CD4-positive, alpha-beta T cell treated with Interleukin-10 for 1 hour (primary cell): ENCODE measurements at places on chromosomes 5 and 9.

DNA sequence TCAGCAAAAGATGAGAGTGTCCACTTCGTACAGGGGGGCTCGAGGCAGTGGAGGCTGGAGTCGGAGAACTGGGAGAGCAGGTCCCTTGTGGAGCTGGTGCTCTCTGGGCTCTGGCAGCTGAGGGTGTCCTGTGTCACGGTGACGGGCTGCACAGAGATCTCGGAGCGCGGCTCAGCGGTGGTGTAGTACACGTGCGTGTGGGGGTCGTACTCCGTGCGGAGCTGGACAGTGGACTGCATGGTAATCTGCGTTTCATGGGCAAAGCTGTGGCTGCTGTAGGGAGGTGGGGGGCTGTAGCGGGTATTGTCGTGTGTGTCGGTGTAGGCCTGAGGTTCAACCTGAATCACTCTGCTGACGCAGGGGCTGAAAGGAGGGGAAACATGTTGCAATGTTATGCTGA lies 48.0 kb downstream of the PTCH1 start:
- no peak for DNase-seq

GRCh38 chr5:176737746-176738636 lies 72.4 kb upstream of the UNC5A start:
- DNase-seq = no peak

DNA sequence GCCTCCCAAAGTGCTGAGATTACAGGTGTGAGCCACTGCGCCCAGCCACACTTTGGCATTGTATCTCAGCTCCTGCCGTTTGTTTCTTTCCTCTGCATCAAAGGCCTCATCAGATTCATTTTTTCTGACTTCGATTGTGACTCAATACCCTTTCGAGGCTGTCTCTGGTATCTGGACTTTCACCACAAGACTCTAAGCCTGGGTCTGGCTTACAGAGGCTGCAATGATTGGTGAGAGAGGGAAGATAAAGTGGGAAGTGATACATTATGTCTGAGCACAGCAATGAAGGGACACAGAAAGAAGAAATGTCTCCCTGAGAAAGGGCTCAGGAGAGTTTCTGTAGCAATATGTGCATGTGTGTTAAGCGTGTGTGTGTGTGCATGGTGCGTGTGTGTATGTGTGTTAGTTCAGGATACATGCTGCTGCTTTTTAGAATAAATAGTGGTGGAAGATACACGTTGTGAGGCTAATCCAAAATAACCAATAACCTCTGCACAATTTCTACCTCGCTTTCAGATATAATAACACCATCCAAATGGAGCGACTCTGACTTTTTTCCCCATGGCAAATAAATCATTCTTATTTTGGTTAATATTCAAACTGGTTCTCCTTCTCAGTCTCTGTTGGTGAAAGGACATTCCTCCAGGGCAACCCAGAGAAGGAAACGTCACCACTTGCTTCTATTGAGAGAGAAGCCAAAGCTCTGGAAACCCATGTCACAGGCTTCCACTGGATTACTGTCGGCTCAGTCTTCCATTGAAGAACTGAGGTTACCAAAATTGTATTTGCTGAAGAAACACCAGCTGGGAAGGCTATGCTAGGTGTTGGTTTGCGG lies 8.1 kb upstream of the DAB2 start:
- no peak for DNase-seq

GRCh38 chr5:56523790-56524575 lies 290.9 kb upstream of the ANKRD55 start:
- DNase-seq = no peak

GRCh38 chr5:98301547-98301946 lies 471.9 kb upstream of the RGMB start:
- no peak for DNase-seq

- no peak for DNase-seq
Measured at GRCh38 chr9:85062385-85063022, 393.0 kb downstream of the NTRK2 start.

DNA sequence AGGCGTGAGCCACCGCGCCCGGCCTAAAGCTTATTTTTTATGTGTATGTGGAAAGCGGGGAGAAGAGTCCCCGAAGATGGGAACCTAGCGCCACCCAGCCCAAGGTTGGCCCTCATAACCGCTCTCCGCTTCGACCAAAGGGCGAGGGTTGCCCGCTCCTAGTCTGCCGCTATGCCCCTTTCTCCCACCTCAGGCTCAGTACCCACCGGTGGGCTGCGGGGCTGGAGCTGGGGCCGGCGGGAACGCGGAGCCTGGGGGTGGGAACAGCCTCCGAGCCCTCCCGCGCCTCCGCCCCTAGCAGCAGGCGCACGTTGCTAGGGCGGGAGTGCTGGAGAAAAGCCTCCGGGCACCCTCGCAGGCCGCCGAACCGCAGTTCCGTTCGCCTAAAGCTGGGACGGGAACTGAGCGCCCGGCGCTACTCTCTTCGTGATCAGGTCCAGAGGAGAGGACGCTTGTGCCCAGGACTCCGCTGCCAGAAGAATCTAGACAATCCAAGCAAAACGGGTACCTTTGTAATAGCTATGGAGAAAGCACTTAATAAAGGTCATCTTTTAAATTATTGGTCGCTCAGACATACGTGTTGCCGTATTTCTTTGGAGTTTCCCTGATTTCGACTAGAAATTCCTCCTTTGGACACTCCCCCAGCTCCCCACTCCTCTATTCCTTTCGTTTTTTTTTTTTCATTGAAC lies at the start of gene WDR31:
WDR31 (minus strand) TSS at position 265 of the 689 bp plus-strand sequence. CDS start 8,253 bp downstream, outside the sequence.
- peak; percentile 80 for DNase-seq

GRCh38 chr5:133977161-133977787 lies 8.8 kb upstream of the C5orf15 start:
- no peak for DNase-seq

- peak; percentile 74 for DNase-seq
Measured at GRCh38 chr9:129489838-129490582, 130.9 kb downstream of the C9orf50 start.

DNA sequence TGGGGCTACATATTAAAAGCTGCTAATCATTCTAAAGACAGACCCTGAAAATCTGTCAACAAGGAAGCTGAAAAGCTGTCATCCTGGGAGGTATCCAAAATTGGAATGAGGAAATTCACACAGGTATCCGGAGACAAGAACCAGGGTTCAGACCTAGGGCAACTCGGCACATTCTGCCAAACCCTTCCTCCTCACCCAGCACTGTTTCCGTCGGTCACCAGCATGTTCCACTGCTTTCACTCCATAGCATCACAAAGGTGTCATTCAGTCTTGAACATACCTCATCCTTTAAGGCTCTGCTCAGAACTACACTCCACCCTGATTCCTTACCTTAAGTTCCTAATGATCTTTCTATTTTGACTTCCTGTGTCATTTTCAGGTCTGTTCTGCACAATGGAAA lies 153.1 kb upstream of the RASA1 start:
- DNase-seq = no peak

DNA sequence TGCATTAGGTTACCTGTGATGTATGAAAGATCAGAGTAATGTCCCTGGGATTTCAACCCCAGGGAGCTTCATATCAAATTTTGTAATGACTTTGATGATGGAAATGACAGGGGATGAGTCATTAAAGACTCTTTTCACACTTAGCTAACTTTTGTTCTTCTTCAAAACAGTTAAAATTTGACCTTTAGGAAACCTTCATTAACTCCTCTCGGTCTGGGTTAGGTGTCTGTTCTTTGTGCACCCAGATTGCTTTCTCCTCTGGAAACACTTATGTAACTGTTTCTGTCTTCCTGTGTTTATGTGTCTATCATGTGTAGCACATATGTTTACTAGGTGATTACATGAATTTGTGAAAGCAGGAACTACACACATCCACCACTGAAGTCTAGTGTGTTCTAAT lies 1.6 kb downstream of the SRFBP1 start:
- no peak for DNase-seq

GRCh38 chr5:52863715-52864290 lies 76.1 kb downstream of the ITGA1 start:
- no peak for DNase-seq

- no peak for DNase-seq
Measured at GRCh38 chr5:98807806-98808205, 34.3 kb downstream of the RGMB start.

DNA sequence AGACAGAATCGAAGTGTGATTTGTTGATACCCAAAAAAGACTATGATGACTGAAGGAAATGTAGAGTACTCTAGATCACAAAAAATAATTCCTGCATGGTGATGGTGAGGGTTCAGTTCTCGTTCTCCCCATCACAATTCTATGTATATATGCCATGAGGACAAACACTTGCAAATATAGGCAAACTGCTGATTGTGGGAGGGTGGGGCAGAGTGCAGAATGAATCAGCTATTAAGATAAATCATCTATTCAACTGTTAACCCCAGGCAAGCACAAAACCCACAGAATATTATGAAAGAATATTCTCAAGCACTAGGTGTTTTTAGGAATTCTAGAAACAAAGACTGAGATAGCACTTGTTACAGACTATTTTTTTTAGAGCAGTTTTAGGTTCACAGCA lies 13.9 kb upstream of the UBLCP1 start:
- no peak for DNase-seq

DNA sequence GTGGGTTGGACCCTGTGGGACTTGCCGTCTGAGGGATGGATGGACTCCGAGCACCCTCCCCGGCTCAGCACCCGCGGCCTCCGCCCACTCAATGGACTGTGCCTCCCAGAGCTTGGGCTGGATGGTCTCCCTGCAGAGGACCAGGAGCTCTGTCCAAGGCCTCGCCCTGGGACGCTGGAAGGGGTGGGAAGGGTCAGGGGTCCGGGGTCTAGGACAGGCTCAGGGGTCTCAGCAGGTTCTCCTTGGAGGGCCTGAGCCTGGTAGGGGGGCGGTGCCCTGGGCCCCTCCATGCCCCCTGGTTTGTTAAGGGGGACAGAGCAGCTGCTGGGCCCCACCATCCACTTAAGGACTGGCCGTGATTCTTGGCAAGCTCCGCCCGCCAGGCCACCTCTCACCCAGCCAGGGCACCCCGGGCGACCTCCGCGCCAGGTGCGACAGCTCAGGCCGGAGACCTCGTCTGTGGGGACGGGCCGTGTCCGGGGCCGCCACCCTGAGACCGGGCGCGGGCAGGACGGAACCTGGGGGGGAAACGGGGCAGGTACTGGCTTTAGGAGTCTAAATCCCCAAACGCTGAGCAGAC lies 29.2 kb downstream of the EXOC3 start:
- DNase-seq = no peak

- no peak for DNase-seq
Measured at GRCh38 chr9:126401107-126401506, 74.5 kb downstream of the MVB12B start.

DNA sequence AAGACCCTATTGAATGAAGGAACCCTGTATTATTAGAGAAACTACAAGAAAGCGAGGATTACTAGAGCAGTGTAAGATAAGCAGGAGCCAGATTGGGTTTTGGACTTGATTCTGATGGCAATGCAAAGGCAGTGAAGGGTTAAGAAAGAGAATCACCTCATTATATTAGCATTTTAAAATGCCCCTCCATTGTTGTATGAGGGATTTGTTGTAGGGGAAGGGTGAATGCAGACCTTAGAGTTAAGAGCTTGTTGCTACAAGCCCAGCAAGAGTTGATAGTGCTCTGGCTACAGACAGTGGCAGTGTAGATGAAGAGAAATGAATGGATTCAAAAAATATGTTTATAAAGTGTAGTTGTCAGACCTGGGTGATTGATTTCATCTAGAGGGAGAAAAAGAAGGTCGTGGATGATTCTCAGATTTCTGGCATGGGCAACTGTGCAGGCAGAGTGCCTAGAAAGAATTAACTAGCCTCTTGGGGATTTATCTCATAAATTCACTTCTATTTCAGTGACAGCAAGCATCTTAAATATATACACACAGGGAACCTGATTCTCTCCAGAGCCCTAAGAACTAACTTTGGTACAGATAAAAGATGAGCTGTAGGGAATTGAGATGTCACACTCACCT lies 344.8 kb downstream of the ARRDC3 start:
- no peak for DNase-seq

- DNase-seq = no peak
Measured at GRCh38 chr5:96177303-96177869, 215.7 kb upstream of the ELL2 start.

DNA sequence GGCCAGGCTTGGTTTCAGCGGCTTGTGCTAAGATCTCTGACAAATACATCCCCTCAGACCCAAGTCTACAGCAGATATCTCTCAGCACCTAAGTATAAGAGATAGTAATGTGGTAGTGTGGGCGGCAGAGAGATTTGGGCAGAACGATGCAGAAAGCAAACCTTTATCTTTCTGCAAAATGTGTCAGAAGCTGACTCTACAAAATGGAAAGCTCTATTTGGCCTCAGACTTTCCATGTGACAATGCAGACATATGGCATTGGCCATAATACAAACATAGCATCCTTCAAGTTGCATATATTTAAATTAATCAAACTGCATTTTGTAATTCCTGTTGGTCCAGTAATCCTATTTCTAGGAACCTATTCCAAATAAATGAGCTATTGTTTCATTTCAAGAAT lies 102.5 kb upstream of the RAI14 start:
- no peak for DNase-seq

GRCh38 chr5:113205807-113206206 lies 229.0 kb downstream of the TSSK1B start:
- no peak for DNase-seq

DNA sequence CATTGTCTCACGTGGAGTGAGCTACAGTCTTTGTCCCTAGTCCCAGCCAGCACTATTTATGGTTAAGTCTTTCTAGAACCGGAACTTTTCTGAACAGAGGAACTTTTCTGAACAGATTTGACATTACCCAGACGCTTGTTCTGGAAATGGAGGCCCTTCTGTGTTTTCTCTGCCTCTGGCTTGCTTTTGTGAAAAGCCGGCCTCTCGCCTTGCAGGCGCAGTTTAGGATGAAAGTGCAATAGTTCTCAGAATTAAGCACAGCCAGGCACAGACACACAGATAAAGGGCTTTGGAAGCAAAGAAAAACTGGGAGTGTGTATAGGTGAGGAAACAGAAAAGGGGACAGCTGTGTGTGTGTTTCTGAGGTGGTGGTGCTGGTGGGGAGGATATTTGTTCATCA lies 5.9 kb downstream of the GDNF start:
- no peak for DNase-seq

DNA sequence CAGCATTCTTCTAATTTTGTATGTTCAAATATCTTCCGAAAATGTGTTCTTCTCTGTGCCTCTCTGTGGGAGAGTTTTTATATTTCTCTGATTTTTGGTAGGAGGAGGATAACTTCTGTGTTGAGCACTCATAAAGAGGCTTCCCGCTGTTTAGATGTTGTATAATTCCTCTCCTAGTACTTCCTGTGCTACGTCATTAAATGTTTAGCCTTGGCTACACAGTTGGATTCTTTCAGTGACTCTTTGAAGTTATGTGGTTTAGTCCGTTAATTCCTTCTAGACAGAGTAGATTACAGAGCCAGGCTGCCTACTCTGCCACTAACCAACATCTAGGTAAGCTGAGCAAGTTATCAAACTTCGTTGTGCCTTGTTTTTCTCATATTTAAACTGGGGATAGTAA lies 302.6 kb downstream of the OSTF1 start:
- DNase-seq = no peak

- DNase-seq = no peak
Measured at GRCh38 chr5:125175348-125176004, 429.0 kb upstream of the ZNF608 start.

- DNase-seq = no peak
Measured at GRCh38 chr9:107034831-107035230, 171.9 kb downstream of the ZNF462 start.
